Activated CD4-positive, alpha-beta memory T cell treated with anti-CD3 and anti-CD28 coated beads, Interleukin-2, amount 10 ng/mL, durations not matched to agents 7 days and 5 days (primary cell): ENCODE measurements at places on chromosomes 7 and 10. TPM values are rescaled to one million over a fixed set of nuclear protein-coding genes. Genes with fewer than 3 reads are reported as not detected.

The NDUFA5 gene
- total RNA-seq, result 52.7 TPM

The C10orf143 gene
- 2.5 TPM for total RNA-seq

The CTAGE8 gene
- total RNA-seq, result not detected

The NEUROG3 gene
- not detected for total RNA-seq

The SEMA3E gene
- total RNA-seq, result not detected

The IL6 gene
- 0.40 TPM for total RNA-seq

The SPDYE8 gene
- total RNA-seq, result not detected

The CLDN4 gene
- 0.10 TPM for total RNA-seq

The HOXA2 gene
- not detected for total RNA-seq

The TEX47 gene
- not detected for total RNA-seq
